ENCODE measurements at places on chromosomes 11 and 22.

- DNase-seq = no peak
These were observed 9.2 kb downstream of the TAB1 start for GRCh38 chr22:39408807-39409206.

DNA sequence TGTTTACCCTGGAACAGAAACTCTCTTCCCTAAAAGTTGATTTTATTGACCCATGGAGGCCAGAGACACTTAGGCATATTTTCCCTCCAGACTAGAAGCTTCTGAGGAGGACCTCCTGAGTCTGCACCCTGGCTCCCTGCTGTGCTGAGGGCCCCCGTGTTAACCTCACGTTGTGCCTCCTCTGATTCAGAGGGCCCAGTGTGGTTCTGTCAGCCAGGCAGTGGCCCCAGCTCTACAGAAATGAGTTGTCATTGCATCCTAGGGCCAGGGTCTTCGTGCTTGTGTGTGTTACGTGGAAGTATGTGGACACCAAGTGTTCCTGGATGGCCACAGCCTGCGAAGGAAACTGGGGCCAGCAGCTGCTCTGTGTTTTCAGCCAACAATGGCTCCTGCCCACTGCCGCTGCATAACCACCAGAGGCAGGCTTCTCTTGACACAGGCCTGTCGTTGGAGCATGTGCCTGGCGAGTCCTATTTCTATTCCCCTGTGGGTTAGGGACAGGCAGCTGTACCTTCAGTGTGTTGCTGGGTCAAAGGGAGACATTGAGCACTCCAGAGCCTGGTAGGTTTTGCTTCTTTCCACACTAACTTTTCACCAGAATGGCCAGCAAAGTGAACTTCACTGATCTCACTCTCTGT lies 44.5 kb downstream of the MED15 start:
- no peak for DNase-seq

- DNase-seq = no peak
These were observed 9.9 kb upstream of the MRPL11 start for GRCh38 chr11:66448523-66448922.

DNA sequence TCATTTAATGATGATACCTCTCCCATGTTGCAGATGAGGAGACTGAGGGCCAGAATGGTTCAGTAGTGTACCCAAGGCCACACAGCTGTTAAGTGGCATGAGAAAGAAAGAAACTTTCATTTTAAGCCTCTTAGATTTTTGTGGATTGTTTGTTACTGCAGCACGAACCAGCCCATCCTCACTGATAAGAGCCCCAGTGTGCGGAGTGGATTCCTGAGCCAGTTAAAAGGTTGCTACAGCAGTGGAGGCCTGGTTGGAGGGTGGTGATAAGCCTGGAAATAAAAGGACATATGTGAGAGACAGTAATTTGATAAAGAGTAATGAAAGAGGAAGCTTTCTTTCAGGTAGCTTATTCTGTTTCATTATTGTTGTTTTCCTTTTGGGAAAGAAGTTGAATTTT lies 89.0 kb downstream of the ATXN10 start:
- DNase-seq = no peak

GRCh38 chr11:44177905-44178304 lies 82.4 kb downstream of the EXT2 start:
- no peak for DNase-seq

- no peak for DNase-seq
These were observed 18.5 kb downstream of the COMMD9 start for GRCh38 chr11:36270701-36271100.

GRCh38 chr11:58641803-58642581 lies 19.5 kb downstream of the CNTF start:
- DNase-seq = no peak

DNA sequence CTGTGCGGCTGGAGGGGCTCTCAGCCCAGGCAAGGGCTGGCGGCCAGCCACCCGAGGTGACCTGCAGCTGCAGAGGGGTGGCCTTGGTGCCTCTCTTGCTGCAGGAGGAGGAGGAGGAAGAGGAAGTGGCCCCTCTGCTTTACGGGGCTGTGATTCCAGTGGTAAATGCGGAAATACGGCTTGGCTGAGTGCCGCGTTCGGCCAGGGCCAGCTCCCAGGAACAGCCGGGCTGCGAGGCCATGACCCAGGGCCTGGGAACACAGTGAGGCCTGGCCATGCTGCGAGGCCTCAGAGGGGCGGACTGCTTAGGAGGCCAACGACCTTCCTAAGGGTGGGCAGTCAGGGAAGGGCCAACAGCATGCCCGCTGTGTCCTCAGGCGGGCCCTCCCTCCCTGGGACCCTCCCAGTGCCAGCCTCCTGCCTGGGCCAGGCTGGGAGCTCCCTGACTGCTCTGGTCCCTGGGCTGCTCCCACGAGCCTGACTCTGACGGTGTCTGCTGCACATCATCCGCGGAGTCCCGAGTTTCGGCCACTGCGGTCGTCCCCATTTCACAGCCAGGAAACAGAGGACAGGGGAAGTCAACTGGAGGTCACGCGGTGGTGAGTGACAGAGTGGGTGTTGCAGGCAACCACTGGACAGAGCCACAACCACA lies 20.8 kb upstream of the PPARA start:
- no peak for DNase-seq

- no peak for DNase-seq
These were observed 1.3 kb upstream of the UBE4A start for GRCh38 chr11:118358071-118358470.

DNA sequence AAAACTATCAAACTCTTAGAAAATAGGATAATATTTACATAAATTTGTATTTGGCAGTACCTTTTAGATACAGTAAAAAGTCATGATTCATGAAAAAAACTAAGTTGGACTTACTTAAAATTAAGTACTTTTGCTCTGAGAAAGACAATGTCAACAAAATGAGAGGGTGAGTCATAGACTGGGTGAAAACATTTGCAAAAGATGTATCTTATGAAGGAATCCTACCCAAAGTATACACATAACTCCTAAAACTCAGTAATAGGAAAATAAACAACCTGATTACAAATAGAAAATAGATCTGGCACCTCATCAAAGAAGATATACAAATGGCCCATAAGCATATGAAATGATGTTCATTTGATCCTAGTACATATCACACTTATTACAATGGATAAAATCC lies 1154.6 kb downstream of the JRKL start:
- no peak for DNase-seq

- DNase-seq = no peak
These were observed 3.1 kb upstream of the CCDC188 start for GRCh38 chr22:20153945-20154344.

DNA sequence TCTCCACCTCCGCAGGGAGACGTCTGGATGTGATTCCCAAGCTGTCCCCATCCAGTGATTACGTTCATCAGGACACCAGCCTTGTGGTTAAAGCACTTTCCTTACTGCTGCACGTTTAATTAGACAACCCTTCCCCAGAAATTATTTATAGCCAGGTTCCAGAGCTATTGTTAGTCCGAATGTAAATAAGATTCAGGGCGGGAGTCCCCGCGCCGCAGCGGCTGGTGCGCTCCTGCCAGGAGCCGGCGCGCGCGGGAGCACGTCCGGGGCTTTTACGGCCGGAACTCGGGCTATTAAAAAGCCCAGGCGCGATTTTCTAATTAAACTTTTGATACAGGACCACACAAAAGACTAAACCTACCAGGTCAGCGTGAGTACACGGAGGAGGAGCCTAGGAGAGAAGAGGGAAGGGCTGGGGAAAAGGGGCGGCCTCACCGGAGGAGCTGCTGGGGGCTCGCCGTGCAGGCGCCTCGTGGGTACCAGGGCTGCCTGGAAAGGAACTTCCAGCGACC lies 538.3 kb downstream of the OPCML start:
- no peak for DNase-seq

GRCh38 chr11:128375961-128376360 lies 211.4 kb downstream of the ETS1 start:
- no peak for DNase-seq

- peak; percentile 37 for DNase-seq
These were observed 2.9 kb downstream of the KLHL35 start for GRCh38 chr11:75429902-75430713.

- no peak for DNase-seq
These were observed 346.0 kb upstream of the C11orf87 start for GRCh38 chr11:109075976-109076375.

GRCh38 chr11:47998345-47998732 lies 18.0 kb downstream of the PTPRJ start:
- no peak for DNase-seq

DNA sequence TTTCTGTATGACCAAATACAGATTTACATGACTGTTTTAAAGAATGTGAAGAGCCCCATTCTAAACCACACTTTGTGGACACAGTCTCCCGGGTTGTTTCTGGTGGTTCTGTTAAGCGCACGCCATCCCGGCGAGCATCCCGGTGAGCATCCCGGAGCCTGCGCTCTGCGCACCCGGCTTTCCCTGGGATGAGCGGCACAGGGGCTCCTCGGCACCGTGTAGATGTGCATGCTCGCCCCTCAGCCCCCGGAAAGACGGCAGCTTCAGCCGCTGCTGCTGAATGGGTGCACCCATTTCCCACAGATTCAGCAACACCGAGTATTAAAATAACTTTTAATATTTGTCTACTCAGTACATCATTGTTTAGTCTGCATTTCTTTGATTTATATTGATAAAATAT lies 36.0 kb downstream of the GLB1L2 start:
- no peak for DNase-seq

- no peak for DNase-seq
These were observed 366.2 kb downstream of the MIAT start for GRCh38 chr22:27023591-27023990.

- DNase-seq = no peak
These were observed 61.6 kb upstream of the KCNQ1OT1 start for GRCh38 chr11:2761131-2762030.

DNA sequence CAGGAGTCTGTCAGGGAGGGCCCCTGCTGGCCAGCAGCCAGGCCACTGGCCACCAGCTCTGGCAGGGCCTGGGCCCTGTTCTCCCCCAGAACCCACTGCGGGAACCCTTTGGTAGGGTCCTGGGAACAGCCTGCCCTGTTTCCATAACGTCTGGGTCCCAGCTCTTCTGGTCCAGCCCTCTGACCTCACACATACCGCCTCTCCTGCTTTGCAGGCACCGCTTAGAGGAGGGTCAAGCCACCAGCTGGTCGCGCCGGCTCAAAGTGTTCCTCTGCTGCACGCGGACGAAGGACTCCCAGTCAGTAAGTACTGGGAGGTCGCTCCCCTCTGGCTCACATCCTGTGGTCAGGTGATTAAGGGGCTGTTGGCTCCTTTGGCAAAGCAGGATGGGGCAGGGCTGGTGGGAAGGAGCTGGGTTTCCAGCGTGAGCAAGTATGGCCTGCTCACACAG lies 26.6 kb upstream of the MYRF start:
- DNase-seq = no peak

GRCh38 chr11:121012091-121012490 lies 11.8 kb upstream of the TBCEL start:
- DNase-seq = no peak

GRCh38 chr11:7524462-7525235 lies 10.8 kb downstream of the PPFIBP2 start:
- DNase-seq = no peak

GRCh38 chr11:119975561-119976152 lies 162.3 kb downstream of the TRIM29 start:
- DNase-seq = no peak

DNA sequence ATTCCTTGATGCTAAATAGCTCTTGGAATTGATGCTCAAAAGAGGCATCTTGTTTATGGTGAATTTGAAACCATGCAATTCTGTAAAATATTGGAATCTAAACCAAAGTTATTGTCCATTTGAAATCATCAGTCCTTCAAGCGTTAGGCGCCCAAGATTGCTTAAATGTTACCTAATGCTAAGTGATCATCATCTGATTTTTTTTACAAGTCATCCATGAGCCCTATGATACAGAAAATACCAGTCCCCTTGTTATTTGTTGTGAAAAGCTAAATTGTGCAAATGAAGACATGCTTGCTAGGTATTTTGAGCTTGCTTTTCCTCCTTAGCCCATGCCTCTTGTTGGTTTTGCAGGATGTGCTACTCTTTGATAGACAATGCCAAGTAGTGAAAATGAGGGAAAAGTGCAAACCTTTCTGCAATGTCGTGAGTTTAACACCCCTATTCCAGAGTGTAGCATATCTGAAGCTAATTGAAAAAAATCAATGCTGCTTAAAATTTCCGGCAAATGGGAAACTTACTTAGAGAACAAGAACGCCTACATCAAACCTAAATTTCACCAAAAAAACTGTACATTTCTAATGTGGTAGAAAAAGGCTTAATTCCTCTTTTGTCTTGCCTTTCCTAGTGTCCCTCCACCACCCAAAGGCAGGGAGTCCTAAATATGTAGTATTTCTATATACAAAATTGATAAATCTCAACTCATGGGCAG lies 1.9 kb downstream of the GRK3 start:
- no peak for DNase-seq

GRCh38 chr11:34860518-34860917 lies 55.7 kb downstream of the APIP start:
- DNase-seq = no peak

DNA sequence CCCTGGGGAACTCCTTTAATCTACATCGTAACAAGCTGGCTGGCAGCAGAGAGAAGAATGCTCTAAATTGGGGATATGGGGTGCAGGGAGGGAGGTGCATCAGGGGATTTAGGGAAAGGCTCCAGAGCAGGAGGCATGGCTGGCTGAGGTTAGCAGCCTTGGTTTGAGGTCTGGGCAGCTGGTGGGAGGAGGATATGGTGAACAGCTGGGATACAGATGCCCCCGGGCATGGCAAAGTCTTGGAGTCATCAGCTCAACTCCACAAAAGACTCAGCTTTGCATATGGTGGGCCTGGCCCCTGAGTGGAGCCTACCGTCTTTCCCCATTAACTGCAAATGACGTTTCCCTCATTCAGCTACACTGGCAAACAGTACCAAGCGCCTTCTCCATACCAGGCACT lies 5.4 kb downstream of the FAM83F start:
- no peak for DNase-seq

DNA sequence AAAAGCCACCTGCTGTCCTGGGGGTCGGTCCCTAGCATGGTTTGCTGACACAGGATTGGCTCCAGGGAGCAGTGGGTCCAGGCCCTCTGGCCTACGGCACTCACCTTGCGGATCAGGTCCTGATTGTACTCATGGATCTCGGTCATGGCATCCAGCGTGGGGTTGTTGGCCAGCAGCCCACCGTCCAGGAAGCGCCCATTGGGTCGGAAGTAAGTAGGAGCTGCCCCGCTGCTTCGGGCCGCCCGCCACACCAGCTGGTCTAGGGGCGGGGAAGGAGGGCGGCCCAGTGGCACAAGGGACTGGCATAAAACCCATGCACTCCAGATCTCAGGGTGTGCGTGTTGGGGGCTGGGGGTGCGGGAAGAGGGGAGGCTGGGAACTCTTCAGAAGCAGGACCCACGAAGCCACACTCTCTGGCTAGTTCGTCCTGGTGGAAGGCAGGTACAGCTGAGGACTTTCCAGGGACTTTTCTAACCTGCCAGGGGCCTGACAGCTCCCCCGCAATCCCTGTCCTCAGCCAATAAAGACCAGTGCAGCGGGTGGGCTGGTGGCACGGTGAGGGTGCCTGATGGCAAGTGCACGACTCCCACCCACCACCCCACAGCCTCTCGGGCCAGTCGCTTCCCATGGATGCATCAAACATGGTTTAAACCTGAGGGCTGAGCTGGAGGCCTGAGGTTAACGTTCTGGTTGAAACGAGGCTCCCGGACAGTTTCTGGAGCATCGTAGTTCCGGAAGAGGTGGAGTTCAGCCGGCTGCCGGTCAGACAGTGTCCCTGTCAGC lies 5.1 kb upstream of the BAIAP2L2 start:
- no peak for DNase-seq

- DNase-seq = no peak
These were observed 78.1 kb downstream of the GAB2 start for GRCh38 chr11:78339483-78339882.
